GM13977 (cell line): ENCODE measurements at places on chromosomes 3 and 15.

- peak; percentile 15 for DNase-seq
Observed at GRCh38 chr15:92226020-92226612, 167.6 kb upstream of the ST8SIA2 start.

DNA sequence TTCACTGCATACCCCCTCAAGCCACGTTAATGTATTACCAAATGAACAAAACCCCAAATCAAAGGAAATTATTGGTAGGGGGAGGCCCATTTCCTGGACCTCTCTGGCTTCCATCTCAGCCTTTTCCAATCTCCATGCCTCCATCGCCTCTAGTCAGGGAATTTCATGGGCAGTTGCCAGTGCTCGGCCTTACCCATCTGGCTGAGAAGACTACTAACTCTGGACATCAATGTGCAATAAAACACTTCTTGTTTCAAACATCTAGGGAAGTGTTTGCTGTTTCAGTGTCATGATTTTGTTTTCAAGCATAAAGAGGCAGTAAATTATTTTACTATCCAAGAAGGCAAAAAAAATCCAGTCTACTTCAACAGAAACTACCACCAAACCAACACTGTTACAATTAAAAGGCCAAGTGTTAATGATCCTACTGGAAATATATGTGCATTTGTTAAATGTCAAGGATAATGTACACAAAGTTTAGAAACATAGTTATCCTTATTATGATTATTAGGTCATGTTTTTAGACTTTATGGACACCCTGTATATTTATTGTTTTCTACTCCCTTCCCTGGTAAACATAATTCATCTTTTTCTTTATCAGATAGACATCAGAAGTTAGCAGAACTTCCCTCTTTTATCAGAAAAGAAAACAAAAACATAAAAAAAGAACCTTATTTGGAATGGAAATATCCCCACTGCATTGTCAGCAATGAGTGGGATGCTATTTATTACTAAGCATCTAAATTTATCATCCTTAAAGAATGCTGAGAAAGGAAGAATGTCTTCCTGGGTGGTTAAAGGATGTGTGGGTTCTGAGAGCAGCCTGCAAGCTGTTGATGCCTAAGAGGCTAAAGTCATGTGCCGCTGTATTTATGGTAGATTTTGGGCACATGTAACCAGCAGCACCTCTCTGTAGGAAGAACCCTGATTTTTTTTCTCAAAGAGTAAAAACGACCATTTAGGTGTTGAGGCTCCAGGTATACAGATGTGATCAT is 15.2 kb downstream of the LDHAL6B start:
- DNase-seq: no peak

GRCh38 chr3:123412811-123413604 is 35.9 kb downstream of the ADCY5 start:
- DNase-seq: no peak

- no peak for DNase-seq
Observed at GRCh38 chr3:160477750-160478149, 28.2 kb upstream of the TRIM59 start.

- DNase-seq: no peak
Observed at GRCh38 chr15:96324192-96324895, 6.2 kb upstream of the NR2F2 start.

DNA sequence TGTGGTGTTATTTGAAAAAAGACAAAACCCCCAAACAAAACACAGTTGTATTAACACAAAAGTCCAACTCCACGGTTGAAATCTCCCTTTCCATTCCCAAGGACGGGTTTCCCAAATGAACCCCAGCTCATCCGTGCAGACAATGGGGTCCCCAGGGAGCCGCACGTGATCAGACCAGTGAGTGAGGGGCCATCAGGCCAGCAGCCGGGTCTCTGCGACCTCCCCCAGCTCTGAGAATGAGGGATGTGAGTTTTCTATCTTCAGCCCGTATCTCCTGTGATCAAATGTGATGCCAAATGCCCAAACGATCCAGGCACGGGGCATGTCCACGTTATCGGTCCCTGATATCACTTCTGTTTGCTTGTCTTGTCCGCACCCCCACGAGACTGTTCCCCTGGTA is 138.0 kb downstream of the OPA1 start:
- no peak for DNase-seq

DNA sequence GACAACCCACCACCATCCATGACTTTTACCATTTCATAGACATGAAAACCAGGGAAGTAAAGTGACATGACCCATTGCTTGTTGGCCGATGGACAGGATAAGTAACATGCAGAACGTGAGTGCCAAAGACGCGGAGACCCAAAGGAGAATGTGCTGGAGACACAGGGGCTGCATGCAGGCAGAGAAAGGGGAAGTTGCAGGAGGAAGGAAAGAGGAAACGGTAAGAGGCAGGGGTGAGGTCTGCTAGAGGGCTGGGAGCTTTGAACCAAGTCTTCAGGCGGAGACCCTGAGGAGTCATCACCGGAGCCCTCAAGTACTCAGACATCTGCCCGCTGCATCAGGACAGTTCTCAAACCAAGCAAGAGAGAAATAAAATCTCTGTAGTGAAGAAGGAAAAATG is 34.9 kb downstream of the MAGEF1 start:
- no peak for DNase-seq

DNA sequence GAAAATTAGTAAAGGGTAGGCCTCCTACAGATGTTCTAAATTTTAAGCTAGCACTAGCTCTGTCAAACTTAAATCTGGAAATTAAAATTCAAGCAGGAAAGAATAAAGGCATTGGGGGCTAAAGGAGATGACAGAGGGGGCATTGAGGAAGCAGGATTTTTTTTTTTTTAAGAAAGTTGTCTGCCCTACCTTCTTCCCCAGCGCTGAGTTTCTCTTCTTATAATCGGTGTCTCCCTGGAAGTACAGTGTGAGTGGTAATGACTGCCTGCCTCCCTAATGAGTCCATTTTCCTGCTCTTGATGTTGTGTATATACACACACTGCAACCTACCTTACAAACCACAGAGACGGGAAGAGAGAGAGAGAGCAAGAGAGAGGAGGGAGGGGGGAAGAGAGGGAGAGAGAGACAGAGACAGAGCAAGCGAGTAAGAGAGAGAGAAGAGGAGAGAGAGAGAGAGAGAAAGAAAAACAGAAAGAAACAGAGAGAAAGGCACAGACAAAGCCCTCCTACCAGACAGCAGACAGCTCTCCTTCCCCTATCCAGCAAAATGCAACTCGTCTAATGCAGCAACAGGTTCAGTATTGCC is 47.0 kb downstream of the ZBTB20 start:
- DNase-seq: no peak

DNA sequence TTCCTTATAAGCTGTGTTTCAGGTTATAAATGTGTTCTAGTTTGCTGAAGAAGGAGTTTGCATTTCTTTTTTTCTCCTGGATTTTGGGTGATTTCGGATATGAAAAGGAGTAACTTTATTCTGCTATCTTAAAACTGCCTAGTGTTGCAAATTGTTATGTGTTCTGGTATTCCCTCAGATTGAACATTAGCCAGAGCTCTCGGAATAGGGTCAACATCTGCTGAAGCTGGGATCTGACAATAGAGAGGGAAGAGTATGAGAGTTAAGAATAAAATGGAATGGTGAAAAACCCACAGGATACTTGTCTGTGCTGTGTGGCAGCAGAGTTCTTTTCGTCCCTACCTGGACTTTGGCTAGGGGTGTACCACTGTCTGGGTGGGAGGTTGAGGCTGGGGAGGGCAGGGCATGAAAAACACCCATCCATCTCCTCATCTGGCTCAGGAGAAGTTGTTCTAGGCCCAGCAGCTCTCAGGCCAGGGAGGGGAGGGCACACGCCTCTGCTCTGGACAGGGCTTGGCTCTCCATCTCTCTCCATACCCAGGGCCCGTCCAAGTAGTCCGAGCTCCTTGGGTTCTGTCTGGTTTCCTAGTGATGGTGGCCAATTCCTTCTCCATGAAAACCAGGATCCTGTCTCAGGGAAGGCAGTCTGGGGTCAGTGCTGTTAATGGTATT is 13.2 kb downstream of the SPSB4 start:
- DNase-seq: no peak

DNA sequence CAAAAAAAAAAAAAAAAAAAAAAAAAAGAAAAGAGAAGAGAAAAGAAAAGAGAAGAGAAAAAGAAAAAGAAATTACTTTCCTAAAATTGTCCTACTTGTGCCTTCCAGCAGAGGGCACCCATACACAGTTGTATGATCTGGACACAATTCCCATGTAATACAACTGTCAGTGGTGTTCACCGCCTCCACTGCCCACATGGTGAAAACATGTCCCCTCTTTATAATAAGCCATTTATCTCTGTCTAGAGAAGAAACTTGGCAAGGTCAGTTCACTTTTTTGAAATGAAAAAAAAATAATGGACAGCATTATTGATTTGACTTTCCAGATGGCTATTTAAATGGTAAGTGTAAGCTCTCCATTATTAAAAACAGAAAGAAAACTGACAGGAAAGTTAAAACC is 459.4 kb downstream of the GBE1 start:
- DNase-seq: peak; percentile 64

DNA sequence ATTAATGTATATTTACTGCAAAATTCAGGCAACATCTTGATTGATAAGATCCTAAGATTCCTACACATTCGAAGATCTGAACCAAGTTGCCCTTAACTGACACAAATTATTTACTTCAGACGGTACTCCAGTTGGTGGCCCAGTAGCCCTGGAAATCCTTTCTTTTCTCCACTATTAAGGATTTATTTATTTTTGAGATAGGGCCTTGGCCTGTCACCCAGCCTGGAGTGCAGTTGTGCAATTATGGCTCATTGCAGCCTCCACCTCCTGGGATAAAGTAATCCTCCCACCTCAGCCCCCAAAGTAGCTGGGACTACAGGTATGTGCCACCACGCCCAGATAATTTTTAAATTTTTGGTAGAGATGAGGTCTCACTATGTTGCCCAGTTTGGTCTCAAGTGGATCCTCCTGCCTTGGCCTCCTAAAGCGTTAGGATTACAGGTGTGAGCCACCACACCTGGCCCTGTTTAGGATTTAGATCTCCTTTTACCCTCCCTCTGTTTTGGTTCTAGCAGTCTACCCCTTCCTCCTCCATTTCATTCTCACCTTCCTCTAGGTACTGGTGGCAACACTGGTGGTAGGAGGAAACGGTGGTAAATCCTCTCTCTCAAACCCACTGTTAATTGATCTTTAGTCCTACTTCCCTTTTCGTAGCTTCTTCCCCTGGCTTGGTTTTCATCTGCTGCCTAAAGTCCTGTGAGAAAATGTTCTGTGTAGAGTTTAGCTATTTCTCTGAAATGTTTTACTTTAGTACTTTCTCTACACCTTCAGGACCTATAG is 12.7 kb upstream of the ZNF609 start:
- no peak for DNase-seq

GRCh38 chr3:144237351-144237750 is 265.7 kb downstream of the DIPK2A start:
- DNase-seq: no peak

DNA sequence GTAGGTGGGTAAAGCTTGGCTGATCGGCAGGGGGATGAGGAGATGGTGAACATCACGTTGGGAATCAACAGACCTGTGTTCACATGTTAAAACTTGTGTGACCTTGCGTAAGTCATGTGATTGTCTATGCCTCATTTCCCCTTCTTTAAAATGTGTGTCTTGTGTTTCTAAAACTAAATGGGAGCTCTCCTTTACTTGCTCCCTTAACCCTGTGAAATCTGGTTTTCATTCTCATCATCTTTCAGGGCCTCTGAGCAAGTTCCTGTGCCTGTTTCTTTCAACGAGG is 29.7 kb upstream of the IREB2 start:
- DNase-seq: no peak

DNA sequence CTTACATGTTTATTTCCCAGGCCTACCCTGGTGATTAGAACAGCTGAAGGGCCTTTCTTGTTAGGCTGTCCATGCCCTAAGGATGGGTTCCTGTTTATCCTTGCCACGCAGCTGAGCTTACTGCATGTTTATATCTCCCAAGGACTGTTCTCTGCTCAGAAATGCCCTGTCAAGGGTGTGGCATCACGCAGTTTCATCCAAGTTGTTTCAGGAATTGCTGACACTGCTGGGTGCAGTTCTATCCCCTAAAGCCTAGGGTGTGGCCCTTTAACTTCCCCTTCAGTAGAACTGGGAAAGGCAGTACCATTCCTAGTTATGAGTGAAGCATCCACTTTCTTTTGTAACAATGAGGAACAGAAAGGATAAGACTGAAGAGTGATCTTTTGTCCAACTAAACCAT is 5.0 kb downstream of the ELL3 start:
- DNase-seq: no peak

DNA sequence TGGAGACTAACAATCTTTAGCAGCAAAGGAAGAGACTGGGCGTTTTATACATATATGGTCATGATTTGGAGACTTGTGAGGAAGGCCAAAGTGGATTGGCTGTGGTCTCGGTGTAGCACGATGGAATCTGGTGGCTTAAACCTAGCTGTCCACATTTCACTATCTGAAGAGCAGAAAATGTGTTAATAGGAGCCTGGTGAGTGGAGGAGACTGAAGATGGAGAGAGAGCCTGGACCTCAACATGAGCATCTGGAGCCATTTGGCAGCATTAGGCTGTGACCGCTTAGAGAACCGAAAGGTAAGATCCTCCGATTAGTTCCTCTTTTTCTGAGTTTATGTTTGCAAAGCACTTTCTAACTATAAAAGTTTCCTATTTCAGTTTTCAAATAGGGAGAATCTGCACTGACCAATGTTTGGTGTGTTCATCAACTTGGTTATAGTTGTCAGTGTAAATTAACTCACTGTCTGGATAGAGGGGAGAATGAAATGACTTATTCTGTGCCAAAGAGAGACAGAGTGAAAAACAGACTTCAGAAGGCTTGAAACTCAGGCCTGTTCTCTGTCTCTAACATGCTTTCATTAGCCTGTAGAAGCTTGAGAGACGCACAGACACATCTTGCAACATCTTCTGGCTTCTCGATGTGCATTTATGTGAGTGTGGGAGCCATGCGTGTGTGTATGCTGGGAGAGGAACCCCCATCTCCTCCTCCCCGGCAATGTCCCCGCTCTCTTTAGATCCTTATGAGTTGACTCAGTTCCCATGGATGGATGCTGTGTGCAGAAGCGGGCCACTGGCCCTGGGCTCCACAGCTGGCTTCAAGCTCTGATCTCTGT is 244.7 kb upstream of the TBL1XR1 start:
- peak; percentile 58 for DNase-seq

DNA sequence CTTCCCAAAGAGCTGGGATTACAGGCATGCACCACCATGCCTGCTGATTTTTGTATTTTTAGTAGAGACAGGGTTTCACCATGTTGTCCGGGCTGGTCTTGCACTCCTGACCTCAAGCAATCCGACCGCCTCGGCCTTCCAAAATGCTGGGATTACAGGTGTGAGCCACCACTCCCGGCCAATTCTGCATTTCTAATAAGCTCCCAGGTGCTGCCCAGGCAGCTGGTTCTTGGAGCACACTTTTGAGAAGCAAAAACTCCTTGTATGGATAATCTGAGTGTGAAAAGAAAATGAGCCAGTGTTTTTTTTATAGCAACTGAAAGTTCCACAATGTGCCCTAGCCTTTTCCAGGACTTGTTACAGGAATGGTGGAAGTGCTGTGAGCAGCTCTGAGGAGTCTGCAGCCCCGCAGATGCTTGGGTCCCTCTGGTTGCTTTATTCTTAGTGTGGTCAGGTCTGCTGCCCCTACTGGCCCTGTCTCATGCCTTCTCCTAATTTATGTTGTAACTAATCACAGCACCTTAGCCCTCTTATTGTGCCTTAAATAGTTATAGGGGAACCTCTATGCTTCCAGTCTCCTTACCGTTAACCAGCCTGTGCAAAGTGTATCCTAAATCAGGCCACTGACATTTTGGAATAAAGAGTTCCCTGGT is 13.5 kb upstream of the KCNAB1 start:
- DNase-seq: no peak

DNA sequence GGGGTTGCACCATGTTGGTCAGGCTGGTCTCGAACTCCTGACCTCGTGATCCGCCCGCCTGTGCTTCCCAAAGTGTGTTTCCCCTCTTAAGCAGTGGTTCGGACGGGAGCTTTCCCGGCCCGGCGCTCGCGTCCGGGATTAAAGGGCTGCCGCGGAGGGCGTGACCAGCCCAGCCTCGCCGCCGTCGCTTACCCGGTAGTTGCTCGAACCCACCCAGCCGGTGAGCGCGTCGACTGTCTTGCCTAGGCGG is 513 bp downstream of the CLASP2 start:
- DNase-seq: peak; percentile 72
